Activated CD4-positive, alpha-beta memory T cell treated with anti-CD3 and anti-CD28 coated beads for 36 hours (primary cell): ENCODE measurements at places on chromosomes 7 and 10. TPM values are rescaled to one million over a fixed set of nuclear protein-coding genes. Genes with fewer than 3 reads are reported as not detected.

Gene EBLN1
- not detected for total RNA-seq

Gene KNDC1
- 0.17 TPM for total RNA-seq

- no peaks in the 10 kb centered on the region for H3K27me3 ChIP-seq
- no peaks in the 10 kb centered on the region for H3K36me3 ChIP-seq
- H3K4me1 ChIP-seq, result no peaks in the 10 kb centered on the region
- no peak overlapping the region for H3K4me3 ChIP-seq
- H3K27ac ChIP-seq, result no peak overlapping the region
These were observed 111.2 kb downstream of the RNLS start for GRCh38 chr10:88471899-88472298.

- no peaks in the 10 kb centered on the region for H3K27me3 ChIP-seq
- H3K27ac ChIP-seq, result no peak overlapping the region
- H3K36me3 ChIP-seq, result no peaks in the 10 kb centered on the region
- H3K4me1 ChIP-seq, result no peaks in the 10 kb centered on the region
- DNase-seq, result no peak
These were observed 46.5 kb upstream of the GLI3 start for GRCh38 chr7:42283553-42283952.

DNA sequence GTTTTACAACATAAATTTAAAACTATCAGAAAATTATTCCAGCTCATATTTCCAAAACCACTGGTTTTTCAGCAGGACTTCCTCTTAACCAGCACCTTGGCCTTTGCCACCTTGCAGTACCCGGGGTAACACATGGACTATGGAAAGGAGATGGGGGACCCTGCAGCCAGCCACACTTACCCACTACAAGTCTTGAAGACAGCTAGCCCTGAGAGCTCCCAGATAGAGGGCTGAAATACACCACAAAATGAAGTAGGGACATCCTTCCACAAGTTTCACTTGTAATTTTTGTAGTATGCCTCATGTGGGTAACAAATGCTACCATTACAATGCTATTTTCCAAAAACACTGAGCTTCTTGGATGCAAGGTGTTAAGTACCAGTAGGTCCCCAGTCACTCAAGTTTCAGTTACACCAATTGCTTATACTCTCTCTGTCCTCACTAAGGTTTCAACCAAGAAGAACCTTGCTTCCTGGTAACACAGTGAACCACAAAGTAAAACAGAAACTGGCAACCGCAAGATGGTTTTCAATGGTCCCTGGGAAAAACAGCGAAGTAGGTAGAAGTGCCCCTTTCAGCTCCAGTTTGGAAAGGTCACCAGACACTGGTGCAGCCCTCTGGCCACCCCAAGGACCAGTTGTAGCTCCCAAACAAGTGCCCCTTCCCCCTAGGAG lies 110.9 kb downstream of the SGMS1 start:
- peak; percentile 52 for DNase-seq
- H3K27me3 ChIP-seq, result peaks cover 3% of the 10 kb centered on the region
- no peak overlapping the region for H3K4me3 ChIP-seq
- H3K27ac ChIP-seq, result no peak overlapping the region

- H3K4me1 ChIP-seq, result peaks cover 19% of the 10 kb centered on the region
- no peak for DNase-seq
- no peak overlapping the region for H3K4me3 ChIP-seq
- H3K27ac ChIP-seq, result no peak overlapping the region
These were observed 9.6 kb downstream of the NFKB2 start for GRCh38 chr10:102405108-102405571.
